Fibroblast of the conjunctiva (primary cell): ENCODE measurements at places on chromosomes 7 and 10.
A peak's percentile ranks its signal among the peaks of the same experiment; 100 is the strongest.

DNA sequence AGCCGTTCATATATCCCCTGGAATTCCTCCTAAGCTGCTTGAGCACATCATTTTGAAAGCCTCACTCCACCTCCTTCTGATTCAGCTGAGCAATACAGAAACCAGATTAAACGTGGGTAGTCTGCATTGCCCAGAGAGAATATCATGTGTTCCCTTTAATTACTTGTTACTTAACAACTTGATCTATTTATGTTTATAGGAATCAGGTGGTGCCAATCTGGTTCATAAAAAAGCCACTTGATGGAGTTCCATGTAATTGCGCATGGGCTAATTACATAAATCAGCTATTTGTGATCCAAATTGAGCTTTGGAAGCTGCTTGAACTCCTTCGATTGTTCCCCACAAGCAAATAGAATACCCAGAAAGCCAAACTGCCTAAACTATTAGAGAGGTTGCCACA, 114.7 kb upstream of the ADCY1 start:
- no peak for DNase-seq

DNA sequence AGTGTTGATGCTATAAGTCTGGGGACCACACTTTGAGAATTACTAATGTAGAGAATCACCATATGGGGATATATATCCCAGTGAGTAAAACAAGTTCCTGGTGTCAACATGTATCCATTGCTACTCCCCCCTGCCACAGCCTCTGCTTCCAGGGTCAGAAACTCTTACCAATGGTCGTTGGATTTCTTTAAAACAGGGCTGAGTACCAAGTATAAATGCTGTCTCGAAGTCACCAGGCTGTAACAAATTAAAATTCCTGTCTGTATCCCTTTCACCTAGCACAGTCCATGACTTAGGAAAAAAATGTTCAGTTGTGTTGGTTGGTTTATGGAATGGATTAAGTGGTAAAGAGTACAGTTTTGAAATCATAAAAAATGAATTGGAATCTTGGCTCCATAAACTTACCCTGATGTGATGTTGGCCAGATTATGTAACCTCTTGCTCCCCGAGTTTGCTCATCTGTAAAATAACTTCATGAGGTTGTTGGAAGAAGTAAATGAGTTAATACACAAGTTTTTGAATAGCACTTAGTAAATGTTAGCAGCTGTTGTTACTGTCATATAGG, 364.0 kb upstream of the LRGUK start:
- no peak for DNase-seq

GRCh38 chr7:95687759-95688343, 84.5 kb upstream of the DYNC1I1 start:
- DNase-seq, result no peak

DNA sequence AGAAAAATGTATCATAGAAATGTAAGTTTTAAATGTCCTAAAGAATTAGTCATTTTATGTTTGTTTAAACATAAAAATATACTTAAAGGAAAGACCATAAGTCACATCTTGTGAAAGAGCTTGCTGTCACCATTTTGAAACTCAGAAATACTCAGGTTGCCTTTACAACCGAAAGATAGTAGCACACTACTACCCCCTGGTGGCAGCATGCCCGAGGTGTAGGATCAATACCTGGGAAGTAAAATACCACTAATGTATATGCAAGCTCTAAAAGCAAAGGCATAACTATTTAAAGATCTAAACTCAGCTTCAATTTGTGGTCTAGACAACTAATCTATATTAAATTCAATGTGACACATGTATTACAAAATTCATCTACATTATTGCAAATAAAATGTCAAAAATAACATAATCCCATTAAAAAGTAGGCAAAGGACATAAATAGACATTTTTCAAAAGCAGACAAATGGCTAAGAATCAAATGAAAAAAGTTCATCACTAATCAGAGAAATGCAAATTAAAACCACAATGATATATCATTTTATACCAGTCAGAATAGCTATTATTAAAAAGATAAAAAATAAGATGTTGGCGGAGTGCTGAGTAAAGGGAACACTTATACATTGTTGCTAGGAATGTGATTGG, 47.7 kb upstream of the FGL2 start:
- peak; percentile 70 for DNase-seq

- DNase-seq, result no peak
Measured at GRCh38 chr10:116260599-116260998, 12.4 kb downstream of the GFRA1 start.

- no peak for DNase-seq
Measured at GRCh38 chr10:412109-412508, 276.9 kb downstream of the ZMYND11 start.

DNA sequence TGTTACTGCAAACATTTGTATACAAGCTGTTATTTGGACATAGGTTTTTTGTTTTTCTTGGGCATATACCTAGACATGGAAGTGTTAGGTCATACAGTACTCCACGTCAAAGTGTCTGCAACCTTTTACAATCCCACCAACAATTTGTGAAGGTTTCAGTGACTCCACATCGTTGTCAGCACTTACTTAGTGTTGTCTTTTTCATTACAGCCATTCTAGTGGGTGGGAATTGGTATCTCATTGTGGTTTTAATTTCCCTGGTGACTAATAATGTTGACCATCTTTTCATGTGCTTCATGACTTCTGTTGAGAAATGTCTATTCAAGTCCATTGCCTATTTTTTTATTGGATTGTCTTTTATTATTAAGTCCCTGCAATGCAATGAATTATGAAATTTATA, 95.0 kb downstream of the UBE3C start:
- no peak for DNase-seq

DNA sequence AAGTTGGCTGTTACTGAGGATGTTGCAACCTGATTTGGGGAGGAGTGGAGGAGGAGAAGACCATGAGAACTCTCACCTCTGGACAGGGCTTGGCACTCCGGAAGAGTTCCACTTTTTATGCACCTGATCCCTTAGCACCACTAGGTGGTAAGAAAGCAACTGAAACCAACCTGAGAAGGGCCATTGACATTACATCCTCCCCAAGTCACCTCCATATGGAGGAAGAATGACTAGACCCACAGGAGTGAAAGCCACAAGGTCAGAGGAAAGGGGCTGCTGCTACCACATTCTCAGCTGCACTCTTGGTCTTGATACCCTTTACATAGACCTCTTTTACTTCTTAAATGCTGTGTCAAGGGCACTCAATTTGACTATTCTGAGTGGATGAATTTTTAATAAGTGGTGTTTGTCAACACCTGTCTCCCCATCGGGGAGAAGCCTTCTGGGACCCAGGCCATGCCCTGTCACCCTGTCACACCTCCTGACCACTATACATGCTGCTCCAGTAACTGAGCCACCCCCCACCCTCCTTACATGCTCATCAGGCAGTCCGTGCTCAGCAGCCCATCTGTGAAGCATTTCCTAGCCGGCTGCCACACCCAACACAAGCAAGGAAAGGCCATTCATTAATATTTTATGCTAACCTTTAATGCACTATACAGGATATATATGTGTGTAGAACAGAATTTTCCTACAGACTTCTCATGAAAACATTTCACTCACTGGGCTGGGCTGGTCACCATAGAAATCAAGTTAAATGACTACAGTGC, 362.9 kb downstream of the GFRA1 start:
- no peak for DNase-seq

DNA sequence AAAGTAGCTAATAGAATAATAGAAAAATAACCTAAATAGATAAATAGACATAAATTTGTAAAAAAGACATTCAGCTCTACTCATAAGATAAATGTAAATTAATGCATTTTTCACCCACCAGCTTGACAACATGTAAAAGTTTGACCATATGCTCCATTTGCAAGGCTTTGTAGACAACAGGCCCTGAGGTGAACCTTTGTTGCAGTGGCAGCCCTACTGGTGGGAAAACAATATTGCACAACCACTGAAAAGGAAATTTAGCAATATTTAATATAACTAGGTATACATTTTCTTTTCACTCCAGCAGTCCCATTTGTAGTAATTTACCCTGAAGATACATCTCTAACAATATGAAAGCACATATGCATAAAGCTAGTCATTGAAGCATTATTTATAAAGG, 39.0 kb upstream of the ADRA2A start:
- no peak for DNase-seq

DNA sequence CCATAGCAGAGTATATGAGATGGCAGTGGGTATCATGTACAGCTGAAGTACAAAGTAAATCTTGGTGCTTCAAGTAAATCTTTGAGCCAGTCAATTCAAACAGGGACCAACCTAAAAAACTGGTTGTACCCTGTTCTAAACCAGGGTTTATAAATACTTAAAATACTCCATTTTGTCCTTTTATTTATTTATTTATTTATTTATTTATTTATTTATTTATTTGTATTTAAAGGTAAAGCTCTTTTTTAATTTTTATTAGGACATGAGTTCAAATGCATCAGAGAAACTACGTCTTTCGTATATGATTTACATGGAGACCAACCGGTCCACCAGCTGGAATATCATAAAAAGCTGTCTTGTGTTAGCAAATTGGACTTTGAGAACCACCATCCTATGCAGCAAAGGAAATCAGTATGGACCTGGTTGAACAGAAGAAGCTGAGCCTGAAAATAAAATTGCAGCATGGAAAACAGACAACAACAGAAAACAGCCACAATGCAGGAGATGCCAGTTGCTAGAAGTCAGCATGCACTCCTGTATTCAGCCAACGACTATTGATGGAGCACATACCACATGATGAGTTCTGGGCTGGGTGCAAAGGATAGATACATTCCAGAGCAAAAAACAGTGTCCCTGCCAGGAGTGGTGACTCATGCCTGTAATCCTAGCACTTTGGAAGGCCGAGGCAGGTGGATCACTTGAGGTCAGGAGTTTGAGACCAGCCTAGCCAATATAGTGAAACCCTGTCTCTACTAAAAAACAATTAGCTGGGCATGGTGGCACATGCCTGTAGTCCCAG, 60.0 kb downstream of the PLXNA4 start:
- no peak for DNase-seq

- DNase-seq, result peak; percentile 53
Measured at GRCh38 chr10:88538048-88538447, 45.1 kb downstream of the RNLS start.

GRCh38 chr7:98755138-98755898, 114.5 kb downstream of the TMEM130 start:
- DNase-seq, result no peak

DNA sequence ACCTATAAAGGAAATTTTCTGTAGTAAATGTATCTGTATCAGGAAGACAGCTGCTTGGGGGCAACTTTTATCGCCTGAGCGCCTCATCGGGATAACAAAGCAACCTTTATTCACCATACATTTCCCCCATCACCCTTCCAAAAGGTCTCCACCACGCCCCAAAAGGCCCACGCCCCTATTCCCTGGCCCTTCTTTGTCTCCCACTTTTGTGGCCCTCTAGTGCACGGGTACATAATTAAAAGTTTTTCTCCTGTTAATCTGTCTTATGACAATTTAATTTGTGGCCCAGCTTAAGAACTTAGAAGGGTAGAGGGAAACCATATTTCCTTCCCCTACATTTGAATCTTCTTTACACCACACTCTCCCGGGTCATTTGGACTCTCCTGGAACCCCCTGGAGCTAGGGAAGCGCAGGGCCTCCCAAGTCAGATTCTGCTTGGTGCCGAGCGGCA, 625 bp downstream of the RP9 start:
- DNase-seq, result no peak

DNA sequence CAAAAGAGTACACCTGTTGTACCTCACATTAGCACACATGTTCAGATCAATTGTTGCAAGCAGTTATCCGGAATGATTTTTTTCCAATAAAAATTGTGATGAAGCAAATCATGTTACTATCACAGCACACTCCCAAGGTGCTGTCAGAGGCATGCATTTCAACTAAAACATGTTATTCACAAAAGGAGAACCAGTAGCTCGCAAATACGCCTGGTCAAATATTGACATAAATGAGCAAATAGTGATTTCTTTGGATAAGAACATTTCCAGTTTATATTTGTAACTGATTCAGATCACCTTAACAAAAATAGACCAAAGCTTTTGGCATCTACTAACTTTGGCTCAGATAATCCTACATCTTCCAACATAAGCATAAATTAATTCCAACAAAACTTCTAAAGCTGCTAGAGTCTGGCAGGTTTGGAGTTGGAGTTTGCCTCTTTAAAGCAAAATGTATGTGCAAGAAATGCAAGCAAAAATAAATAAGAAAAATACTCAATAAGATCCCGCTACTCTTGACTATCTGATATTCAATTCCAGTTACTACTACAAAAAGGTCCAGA, 208.0 kb downstream of the SFMBT2 start:
- no peak for DNase-seq

DNA sequence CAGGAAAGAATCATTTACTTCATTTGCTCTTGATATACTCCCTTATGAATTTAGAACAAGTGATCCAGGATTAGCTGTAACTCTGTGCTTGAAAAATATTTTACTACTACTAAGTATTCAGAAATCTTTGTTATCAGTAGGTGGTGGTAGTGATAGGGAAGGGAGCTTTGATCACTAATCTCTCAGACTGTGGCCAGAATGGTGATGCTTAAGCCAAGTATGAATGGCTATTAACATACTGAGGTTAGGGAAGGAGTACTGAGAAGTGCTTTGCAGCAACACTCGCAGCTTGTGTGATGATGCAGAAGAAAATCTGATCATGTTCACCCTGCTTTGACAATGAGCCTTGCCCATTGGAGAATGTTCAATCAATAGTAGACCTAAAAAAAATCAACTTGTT, 29.3 kb downstream of the AP3M1 start:
- no peak for DNase-seq

DNA sequence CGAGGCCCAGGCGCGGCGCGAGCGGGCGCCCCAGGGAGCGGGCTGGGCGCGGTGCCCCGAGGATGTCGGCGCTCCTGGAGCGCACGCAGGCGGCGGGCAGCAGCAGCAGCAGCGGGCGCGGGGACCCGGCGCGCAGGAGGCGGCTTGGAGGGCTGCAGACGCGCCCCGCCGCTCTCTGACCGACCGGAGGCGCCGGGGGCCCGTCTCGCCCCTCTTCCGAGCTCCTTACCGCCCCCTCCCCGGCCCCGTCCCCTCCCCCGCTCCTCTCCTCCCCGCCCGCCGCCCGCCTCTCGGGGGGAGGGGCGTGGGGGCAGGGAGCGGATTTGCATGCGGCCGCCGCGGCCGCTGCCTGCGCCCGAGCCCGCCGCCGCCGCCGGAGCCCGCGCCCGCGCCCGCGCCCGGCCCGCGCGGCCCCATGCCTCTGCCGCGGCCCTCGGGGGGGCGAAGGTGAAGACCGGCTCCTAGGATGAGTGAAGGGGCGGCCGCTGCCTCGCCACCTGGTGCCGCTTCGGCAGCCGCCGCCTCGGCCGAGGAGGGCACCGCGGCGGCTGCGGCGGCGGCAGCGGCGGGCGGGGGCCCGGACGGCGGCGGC, at the start of gene NRG3:
NRG3 (plus strand) TSS at position 320 of the 592 bp plus-strand sequence.
- DNase-seq, result no peak

DNA sequence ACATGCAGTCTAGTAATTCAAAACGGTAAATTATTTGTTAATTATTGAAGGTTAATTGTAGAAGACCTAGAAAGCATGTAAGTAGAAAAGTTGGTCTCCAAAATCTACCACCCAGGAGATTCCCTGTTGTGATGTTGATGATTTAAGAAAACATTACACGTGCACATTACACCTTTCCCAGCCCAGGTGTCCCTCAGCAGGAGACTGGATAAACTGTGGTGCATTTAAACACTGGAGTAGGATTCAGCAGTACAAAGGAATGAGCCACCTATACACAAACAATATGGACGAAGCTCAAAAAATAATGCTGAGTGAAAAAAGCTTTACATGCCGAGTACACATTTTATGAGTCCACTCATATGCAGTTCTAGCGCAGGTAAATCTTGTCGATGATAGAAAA, 109.0 kb upstream of the STARD3NL start:
- no peak for DNase-seq
